NCI-H1694 (cell line): ENCODE measurements at places on chromosomes 3 and 15.

- no peak for DNase-seq
These were observed 30.9 kb downstream of the UBE2E1 start for GRCh38 chr3:23836536-23837230.

DNA sequence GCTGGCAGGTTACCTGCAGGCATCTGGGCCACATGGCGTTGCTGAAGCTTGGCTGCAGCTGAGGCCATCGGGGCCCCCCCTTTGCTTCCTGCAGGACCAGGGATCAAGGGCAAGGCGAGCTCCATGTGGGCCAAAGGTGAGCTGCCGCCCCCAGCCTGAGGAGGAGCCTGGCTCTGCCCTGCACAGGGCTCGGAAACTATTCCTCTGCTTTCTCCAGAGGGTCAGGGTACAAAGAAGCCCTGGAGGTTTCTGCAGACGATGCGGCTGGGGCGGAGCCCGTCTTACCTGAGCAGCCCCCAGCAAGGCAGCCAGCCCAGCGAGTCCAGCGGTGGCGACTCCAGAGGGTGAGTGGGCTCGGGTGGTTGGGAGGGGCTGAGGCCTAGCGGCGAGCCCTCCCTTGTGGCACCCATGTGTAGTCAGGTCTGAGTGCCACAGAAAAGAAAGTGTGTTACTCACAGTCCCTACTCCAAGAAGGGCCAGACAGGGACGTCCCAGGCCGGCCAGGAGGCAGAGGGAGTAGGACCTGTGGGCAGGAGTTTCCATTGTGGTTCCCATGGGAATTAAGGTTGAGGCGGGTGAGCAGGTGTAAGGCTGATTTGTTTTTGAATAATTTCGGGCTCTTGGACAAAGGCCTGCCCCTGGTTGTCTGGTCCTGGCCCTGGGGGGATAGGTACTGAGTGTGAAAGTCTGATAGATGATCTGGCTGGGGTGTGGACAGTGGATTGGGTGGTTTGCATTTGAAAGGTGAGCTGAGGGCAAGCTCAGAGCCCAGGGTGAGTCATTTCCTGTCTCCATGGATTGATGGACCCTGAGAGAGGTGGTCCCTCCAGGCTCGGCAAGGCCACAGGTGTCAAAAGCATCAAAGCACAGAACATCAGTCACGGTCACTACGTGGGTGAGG is 25.4 kb downstream of the CFAP100 start:
- DNase-seq: no peak

GRCh38 chr3:193963808-193964516 is 172.0 kb upstream of the HES1 start:
- DNase-seq: no peak

DNA sequence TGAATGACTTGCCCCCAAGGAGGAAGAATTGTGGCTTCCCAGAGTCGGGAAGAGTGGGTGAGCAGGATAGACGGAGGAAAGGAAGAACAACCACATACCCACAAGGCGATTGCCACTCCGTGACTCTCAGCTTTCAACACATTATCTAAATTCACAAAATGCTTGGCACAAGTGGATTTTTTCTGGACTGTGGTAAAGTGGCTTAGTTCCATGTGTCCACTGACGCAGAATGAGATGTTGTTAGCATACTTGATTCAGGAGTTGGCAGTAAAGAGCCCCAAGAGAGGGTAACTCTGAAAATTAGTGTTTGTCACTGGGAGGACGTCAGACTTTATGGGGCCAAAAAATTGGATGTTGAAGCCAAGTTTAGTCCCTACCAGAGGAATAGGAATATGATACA is 198.8 kb upstream of the CTNNB1 start:
- no peak for DNase-seq

DNA sequence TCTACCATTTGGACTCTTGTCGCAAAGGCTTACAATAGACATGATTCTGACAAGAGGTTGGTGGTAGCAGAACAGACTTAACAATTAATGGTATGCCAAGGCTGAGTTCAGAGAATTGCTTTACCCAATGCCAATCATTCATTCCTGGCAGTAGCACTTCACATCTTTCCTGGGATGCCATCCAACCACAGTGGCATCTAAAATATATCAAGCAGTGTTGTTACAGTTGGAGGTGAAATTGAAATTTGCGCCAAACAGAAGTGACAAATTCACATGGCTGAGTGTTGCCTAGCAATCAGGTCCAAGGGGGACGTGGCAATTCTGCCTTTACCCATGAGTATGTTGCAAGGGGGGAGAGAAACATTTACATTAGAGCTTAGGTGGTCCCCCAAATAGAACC is 21.0 kb upstream of the DPH6 start:
- no peak for DNase-seq
